T-helper 2 cell treated with Interferon-gamma antibody and Interleukin-4, amounts not matched to agents 5 μg/mL and 100 μg/mL, for 36 hours (primary cell): ENCODE measurements at places on chromosomes 4 and X.

GRCh38 chr4:1202526-1203011, 30.2 kb upstream of the SPON2 start:
- no peaks in the 10 kb centered on the region for H3K27me3 ChIP-seq
- H3K4me3 ChIP-seq = peak overlapping the region; percentile 91
- no peak for DNase-seq

GRCh38 chrX:132708529-132708928, 219.7 kb upstream of the MBNL3 start:
- no peak overlapping the region for H3K27ac ChIP-seq
- H3K27me3 ChIP-seq = no peaks in the 10 kb centered on the region
- DNase-seq = no peak
- H3K4me3 ChIP-seq = no peak overlapping the region
- no peaks in the 10 kb centered on the region for H3K4me1 ChIP-seq

- no peak overlapping the region for H3K27ac ChIP-seq
- H3K4me1 ChIP-seq = no peaks in the 10 kb centered on the region
- no peak for DNase-seq
- H3K4me3 ChIP-seq = no peak overlapping the region
- H3K27me3 ChIP-seq = no peaks in the 10 kb centered on the region
These were observed 61.3 kb upstream of the KDR start for GRCh38 chr4:55186700-55187099.

GRCh38 chrX:29012867-29013266, 425.6 kb downstream of the IL1RAPL1 start:
- H3K36me3 ChIP-seq = no peaks in the 10 kb centered on the region
- H3K27ac ChIP-seq = no peak overlapping the region
- DNase-seq = no peak
- no peaks in the 10 kb centered on the region for H3K4me1 ChIP-seq
- H3K27me3 ChIP-seq = no peaks in the 10 kb centered on the region
- no peak overlapping the region for H3K4me3 ChIP-seq

- no peak overlapping the region for H3K27ac ChIP-seq
- H3K4me3 ChIP-seq = no peak overlapping the region
- no peak for DNase-seq
- H3K4me1 ChIP-seq = peaks cover 6% of the 10 kb centered on the region
These were observed 7.9 kb downstream of the FAM200B start for GRCh38 chr4:15689540-15689939.

DNA sequence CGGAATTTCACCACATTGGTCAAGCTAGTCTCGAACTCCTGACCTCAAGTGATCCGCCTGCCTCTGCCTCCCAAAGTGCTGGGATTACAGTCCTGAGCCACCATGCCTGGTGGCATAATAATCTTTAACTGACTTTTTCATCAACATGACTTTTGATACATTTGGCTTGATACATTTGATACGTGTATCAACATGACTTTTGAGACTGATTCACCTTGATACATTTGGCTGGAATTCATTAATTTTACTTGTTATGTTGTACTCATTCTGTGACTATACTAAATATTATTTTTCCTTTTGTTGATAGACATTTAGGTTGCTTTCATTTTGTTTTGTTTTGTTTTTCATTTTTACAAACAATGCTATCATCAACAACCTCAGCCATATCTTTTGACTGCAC, 6.3 kb downstream of the TMEM154 start:
- H3K27me3 ChIP-seq = no peaks in the 10 kb centered on the region
- H3K36me3 ChIP-seq = peaks cover 11% of the 10 kb centered on the region

GRCh38 chrX:46198858-46199257, 346.4 kb downstream of the ZNF674 start:
- peaks cover 6% of the 10 kb centered on the region for H3K4me1 ChIP-seq
- no peak overlapping the region for H3K27ac ChIP-seq
- DNase-seq = no peak
- peaks cover 6% of the 10 kb centered on the region for H3K27me3 ChIP-seq
- H3K36me3 ChIP-seq = peaks cover 1% of the 10 kb centered on the region

DNA sequence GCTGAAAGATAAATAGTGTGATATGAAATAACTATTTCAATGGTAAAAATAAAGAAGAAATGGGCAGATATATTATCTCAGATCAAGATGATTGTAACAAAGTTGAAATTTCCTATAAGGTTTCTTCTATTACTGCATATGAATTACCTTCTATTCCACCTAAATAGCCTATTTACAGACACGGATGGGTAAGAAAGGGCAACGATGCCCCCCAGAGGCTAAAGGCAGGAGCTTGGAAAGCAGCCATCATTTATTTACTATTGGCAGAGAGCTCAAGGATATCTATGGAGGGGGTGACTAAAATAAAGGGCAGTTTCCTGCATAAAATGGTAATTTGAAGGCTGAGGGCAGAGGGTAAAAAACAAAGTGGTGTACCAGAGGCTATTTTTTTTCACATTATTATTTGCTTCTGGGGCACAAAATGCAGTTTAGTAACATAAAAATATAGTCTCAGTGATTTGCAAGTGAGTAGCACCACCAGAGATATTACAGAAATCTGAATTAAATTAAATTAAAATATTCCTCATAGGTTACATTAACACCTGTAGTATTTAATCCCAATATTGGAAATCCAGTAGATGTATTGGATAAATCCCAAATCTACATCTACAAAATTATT, 123.1 kb downstream of the BTC start:
- no peak for DNase-seq
- no peaks in the 10 kb centered on the region for H3K36me3 ChIP-seq
- peaks cover 3% of the 10 kb centered on the region for H3K4me1 ChIP-seq
- peaks cover 7% of the 10 kb centered on the region for H3K27me3 ChIP-seq

GRCh38 chrX:1851527-1851926, 236.7 kb downstream of the ASMT start:
- H3K4me1 ChIP-seq = no peaks in the 10 kb centered on the region
- H3K4me3 ChIP-seq = no peak overlapping the region
- H3K27ac ChIP-seq = no peak overlapping the region

GRCh38 chr4:124104628-124105027, 607.9 kb downstream of the ANKRD50 start:
- H3K27me3 ChIP-seq = no peaks in the 10 kb centered on the region
- H3K4me3 ChIP-seq = no peak overlapping the region
- H3K27ac ChIP-seq = no peak overlapping the region
- H3K36me3 ChIP-seq = no peaks in the 10 kb centered on the region
- no peak for DNase-seq

- no peak for DNase-seq
- no peaks in the 10 kb centered on the region for H3K36me3 ChIP-seq
- no peaks in the 10 kb centered on the region for H3K4me1 ChIP-seq
- H3K27me3 ChIP-seq = no peaks in the 10 kb centered on the region
- no peak overlapping the region for H3K27ac ChIP-seq
- H3K4me3 ChIP-seq = no peak overlapping the region
These were observed 906.8 kb upstream of the NDST4 start for GRCh38 chr4:116020141-116020722.

DNA sequence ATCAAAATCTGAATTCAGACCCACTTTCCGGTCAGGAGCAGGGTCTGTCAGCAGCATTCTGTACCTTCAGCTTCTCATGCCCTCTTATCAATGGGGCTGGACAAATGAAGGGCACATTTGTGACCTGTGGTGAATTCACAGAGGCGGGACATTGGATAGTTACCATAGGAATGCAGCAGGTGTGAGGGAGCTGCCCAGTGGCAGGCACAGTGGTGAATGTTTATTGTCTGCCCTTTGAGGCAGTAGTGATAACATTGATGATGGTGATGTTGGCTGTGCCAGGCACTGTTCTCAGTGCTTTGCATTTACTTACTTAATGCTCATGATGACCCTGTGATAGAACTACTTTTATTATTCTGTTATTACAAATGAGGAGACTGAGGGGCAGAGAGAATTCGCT, 101.2 kb upstream of the KIT start:
- no peaks in the 10 kb centered on the region for H3K36me3 ChIP-seq
- H3K27me3 ChIP-seq = no peaks in the 10 kb centered on the region
- H3K4me1 ChIP-seq = no peaks in the 10 kb centered on the region
- H3K4me3 ChIP-seq = no peak overlapping the region
- H3K27ac ChIP-seq = no peak overlapping the region

- H3K36me3 ChIP-seq = peaks cover 6% of the 10 kb centered on the region
- H3K27me3 ChIP-seq = no peaks in the 10 kb centered on the region
- H3K27ac ChIP-seq = no peak overlapping the region
- peak; percentile 32 for DNase-seq
- no peak overlapping the region for H3K4me3 ChIP-seq
- peaks cover 18% of the 10 kb centered on the region for H3K4me1 ChIP-seq
These were observed 24.8 kb upstream of the CYBB start for GRCh38 chrX:37755025-37755424.

- DNase-seq = no peak
- H3K27ac ChIP-seq = no peak overlapping the region
- H3K36me3 ChIP-seq = no peaks in the 10 kb centered on the region
- H3K4me3 ChIP-seq = no peak overlapping the region
- peaks cover 20% of the 10 kb centered on the region for H3K4me1 ChIP-seq
These were observed 5.6 kb downstream of the SH3TC1 start for GRCh38 chr4:8204576-8205227.

GRCh38 chr4:71133491-71133890, 140.0 kb downstream of the DCK start:
- H3K4me3 ChIP-seq = no peak overlapping the region
- H3K27me3 ChIP-seq = peaks cover 5% of the 10 kb centered on the region
- H3K27ac ChIP-seq = no peak overlapping the region
- H3K36me3 ChIP-seq = no peaks in the 10 kb centered on the region
- no peak for DNase-seq
- no peaks in the 10 kb centered on the region for H3K4me1 ChIP-seq

DNA sequence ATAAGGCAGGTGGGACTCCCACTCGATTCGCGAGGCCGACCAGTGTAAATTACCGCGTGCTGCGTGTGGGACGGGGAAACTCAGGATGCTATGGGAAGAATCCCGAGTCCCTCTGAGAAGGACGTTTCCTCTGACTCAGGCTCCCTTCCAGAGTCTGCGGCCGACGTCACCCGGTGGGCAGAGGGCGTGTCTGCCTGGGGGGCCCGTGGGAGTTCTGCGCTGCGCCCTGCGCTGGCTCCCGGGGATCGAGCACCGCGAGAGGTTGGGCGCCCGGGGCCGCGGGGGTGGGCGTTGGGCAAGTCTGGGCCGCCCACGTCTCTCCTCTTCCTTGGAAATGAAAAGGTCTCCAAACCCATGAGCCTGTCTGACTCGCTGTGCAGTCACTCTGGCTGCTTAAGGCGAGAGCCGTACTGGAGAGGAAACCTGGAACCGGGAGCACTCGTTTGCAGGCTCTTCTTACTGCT, 568 bp downstream of the NIPAL1 start:
- H3K4me3 ChIP-seq = peak overlapping the region; percentile 53
- H3K27me3 ChIP-seq = peaks cover 48% of the 10 kb centered on the region
- DNase-seq = peak; percentile 57
- H3K27ac ChIP-seq = no peak overlapping the region
- peaks cover 13% of the 10 kb centered on the region for H3K4me1 ChIP-seq

GRCh38 chr4:101420661-101421060, 73.3 kb upstream of the PPP3CA start:
- peaks cover 35% of the 10 kb centered on the region for H3K4me1 ChIP-seq
- no peak for DNase-seq
- no peak overlapping the region for H3K27ac ChIP-seq
- H3K36me3 ChIP-seq = peaks cover 1% of the 10 kb centered on the region
- H3K27me3 ChIP-seq = peaks cover 37% of the 10 kb centered on the region
- H3K4me3 ChIP-seq = no peak overlapping the region

DNA sequence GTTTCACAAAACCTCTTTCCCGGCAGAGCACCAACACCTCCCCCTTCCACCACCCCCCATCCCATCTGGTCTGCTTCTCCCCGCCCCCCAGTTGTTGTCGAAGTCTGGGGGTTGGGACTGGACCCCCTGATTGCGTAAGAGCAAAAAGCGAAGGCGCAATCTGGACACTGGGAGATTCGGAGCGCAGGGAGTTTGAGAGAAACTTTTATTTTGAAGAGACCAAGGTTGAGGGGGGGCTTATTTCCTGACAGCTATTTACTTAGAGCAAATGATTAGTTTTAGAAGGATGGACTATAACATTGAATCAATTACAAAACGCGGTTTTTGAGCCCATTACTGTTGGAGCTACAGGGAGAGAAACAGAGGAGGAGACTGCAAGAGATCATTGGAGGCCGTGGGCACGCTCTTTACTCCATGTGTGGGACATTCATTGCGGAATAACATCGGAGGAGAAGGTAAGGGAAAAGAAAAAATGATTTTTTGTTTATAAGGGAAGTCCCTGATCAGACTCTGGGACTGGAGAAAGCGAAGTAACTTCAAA, at the start of gene PDGFRA:
Gene PDGFRA, plus strand, starts transcription at position 333 of the 541 bp plus-strand sequence. CDS start 29,476 bp downstream, outside the sequence.
- peaks cover 2% of the 10 kb centered on the region for H3K36me3 ChIP-seq
- peak within 1 kb of the TSS; percentile 27 for H3K4me3 ChIP-seq
- H3K4me1 ChIP-seq = peaks cover 18% of the 10 kb centered on the region
- no peak for DNase-seq
- H3K27ac ChIP-seq = peak within 1 kb of the TSS; percentile 65
- peaks cover 91% of the 10 kb centered on the region for H3K27me3 ChIP-seq

GRCh38 chr4:140837736-140838135, 81.6 kb upstream of the TBC1D9 start:
- no peaks in the 10 kb centered on the region for H3K4me1 ChIP-seq
- DNase-seq = no peak
- no peaks in the 10 kb centered on the region for H3K36me3 ChIP-seq
- peaks cover 6% of the 10 kb centered on the region for H3K27me3 ChIP-seq
- H3K4me3 ChIP-seq = no peak overlapping the region

DNA sequence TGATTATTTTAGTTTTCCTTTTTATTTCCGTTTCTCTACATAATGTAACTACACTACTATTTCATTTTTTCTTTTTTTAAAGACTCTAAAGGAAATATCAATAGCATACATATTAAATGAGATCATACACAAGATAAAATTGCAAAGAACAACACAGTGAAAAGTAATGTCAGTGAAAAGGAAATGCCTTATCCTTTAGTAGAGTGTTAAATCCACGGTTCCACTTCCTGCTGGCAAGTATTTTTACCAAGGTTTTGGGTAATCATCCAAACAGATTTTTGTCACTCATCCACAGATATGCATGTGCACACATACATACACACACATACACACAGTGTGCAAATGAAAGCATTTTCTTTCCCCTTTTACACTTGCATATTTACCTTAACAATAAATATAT, 548.9 kb downstream of the PPP4R3C start:
- no peak overlapping the region for H3K27ac ChIP-seq
- H3K4me3 ChIP-seq = no peak overlapping the region
- no peaks in the 10 kb centered on the region for H3K36me3 ChIP-seq
- no peak for DNase-seq

DNA sequence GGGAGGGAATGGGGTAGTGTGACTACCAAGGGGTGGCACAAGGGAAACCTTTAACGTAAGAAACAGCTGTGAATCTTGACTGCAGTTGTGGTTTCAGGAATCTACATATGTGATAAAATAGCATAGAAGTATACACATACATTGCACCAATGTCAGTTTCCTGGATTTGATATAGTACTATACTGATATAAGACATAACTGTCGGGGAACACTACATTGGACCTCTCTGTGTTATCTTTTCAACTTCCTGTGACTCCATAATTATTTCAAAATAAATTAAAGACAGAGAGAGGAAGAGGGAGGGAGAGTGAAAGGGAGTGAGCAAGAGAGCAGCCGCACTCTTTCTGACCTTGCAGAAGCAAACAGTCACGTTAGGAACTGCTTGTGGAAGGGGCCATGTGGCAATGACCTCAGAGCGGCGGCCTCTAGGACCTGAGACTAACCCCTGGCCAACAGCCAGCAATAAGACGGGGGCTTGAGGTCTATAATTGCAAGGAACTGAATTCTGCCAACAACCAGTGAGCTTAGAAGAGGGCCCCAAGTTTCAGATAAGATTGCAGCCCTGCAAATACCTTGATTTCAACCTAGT, 47.4 kb downstream of the NALF2 start:
- no peaks in the 10 kb centered on the region for H3K4me1 ChIP-seq
- no peak for DNase-seq
- no peaks in the 10 kb centered on the region for H3K36me3 ChIP-seq
- H3K27me3 ChIP-seq = no peaks in the 10 kb centered on the region
